HCEC 1CT (cell line): ENCODE measurements at places on chromosomes 2 and 18.

DNA sequence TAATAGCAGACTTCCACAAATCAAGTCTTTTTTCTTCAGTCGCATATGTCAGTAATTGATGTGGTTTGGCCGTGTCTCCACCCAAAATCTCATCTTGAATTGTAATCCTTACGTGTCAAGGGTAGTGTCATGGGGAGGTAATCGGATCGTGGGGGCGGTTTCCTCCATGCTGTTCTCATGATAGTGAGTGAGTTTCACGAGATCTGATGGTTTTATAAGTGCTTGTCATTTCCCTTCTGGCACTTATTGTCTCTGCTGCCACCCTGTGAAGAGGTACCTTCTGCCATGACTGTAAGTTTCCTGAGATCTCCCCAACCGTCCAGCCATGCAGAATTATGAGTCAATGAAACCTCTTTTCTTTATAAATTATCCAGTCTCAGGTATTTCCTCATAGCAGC, 478.8 kb downstream of the PTPRM start:
- no peak for DNase-seq

DNA sequence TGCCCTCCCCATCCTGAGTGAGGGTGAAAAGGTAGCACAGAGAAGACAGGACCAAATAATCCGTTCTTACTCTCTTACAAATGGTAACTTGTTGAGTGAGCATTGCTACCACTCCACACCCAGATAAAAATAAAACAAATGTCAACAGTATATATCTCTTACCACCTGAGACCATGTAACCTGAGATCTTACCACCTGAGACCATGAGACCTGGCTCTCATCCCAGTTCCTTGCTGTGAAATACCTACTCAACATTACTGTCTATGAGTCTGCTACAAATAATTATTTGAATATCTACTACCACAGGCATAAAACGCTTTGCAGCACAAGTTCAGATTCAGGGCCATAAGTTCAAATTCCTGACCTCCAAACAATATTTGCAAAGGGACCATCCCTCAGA, 234.7 kb downstream of the C1D start:
- no peak for DNase-seq

- DNase-seq = no peak
These were observed 1328.6 kb upstream of the SLC39A10 start for GRCh38 chr2:194328456-194328855.

DNA sequence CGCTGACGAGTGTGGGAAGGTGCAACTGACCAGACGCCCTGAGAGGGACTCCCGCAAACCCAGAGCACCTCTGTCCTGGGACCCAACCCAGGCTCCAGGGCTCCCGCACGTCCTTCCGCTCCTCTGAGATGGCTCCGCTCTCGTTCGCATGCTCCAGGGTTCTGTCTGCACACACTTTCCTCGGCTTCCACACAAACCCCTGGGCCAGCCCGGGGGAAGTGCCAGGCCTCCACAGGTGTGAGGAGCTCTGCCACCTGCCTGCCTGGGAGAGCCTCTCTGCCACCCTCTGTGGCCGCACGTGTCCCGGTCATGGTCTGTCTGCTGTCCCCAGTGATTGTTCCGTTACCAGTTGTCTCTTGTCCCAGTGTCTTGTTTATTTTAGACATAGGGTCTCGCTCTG, 222.9 kb downstream of the HDAC4 start:
- DNase-seq = no peak

GRCh38 chr2:206127656-206128055, 31.6 kb downstream of the NDUFS1 start:
- peak; percentile 15 for DNase-seq

DNA sequence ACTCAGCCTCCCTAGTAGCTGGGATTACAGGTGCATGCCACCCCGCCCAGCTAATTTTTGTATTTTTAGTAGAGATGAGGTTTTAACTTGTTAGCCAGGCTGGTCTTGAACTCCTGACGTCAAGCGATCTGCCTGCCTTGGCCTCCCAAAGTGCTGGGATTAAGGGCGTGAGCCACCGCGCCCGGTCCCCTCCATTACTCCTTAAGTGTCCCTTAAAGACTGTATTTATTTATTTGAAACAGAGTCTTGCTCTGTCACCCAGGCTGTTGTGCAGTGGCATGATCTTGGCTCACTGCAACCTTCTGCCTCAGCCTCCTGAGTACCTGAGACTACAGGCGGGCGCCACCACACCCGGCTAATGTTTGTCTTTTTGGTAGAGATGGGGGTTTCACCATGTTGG, 148.6 kb downstream of the TGIF1 start:
- no peak for DNase-seq
